ENCODE measurements at places on chromosomes 1 and 21.

DNA sequence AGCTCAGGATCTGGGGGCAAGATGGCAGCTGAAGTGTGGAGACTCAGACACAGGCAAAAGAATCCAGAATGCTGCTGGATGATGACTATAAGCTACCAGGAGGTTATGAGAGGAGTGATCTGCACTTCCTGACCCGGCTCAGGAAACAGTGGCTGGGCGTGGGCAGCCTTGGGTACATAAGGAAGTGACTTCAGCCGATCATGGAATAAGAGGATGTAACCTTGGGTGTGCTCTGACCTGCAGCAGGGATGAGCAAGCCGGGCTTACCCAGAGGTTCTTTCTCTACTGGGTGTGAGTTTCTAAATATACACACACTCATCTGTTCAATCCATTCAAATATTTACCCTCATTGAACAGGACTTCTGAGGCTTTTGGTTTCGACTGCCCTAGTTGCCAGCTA is 62.7 kb downstream of the CD34 start:
- no peak for DNase-seq

GRCh38 chr1:150765296-150765976 is at the start of gene CTSS:
Gene CTSS (minus strand): TSS chr1:150765778. CDS start chr1:150764763, 1,015 bp downstream.
- DNase-seq, result peak; percentile 73

DNA sequence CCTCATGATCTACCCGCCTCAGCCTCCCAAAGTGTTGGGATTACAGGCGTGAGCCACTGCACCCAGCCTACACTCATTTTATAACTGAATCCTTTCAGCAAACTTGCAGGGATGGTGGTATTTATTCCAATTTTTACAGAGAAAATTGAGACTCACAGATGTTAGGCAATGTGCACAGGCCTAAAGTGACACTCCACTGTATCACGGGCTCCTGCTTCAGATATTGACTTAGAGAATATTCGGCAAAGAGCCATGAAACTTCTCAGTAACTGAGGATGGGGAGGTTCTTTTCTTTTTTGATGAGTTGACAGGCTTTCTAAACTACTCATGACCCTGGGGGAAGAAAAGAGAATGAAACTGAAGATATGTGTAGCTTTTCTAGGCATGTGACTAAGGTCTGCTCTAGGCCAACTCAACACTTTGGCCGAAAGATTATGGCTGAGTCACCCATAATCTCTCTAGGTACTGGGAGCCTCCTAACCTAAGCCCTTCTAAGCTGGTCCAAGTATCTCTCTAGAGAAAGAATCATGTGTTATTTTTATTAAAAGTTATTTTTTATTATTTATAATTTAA is 19.9 kb upstream of the PTCH2 start:
- no peak for DNase-seq

DNA sequence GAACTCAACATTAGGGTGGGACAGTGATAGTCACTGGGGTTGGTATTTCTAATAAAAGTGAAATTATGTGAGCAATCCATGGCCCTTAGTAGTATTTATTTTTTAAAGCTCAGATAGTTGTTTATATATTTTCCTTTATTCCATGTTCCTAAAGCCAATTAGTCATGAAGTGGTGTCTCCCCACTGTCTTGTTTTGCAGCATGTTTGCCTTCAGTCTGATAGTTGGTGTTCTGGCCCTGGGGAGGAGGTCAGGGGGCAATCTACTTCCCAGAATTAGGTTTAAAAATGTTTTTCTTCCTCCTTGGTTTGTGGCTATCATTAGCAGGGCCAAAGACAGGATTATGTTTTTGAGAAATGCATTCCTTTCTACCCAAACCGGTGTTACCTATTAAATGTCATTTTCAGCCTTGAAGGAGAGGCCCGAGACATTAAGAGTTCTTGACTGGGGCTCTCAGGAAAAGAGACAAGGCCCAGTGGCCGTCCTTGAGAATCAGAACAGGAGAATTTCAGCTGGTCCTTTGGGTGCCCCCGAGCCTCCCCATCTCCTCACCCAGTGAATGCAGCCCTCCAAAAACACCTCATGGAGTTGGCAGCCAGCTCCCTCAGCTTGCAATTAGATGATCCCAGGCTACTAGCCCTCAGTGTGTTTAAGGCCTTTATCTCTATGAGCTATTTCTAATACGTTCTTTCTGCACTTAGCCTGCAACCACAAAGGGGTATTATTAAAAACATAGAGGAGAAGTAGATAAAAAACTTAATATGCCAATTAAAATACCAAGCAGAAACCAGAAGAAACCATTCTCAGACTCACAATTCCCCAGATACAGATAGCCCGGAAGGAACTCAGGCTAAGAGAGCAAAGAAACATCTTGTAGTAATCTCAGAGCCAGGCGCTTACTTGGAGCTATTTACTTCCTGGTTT is 71.3 kb upstream of the NGF start:
- no peak for DNase-seq

DNA sequence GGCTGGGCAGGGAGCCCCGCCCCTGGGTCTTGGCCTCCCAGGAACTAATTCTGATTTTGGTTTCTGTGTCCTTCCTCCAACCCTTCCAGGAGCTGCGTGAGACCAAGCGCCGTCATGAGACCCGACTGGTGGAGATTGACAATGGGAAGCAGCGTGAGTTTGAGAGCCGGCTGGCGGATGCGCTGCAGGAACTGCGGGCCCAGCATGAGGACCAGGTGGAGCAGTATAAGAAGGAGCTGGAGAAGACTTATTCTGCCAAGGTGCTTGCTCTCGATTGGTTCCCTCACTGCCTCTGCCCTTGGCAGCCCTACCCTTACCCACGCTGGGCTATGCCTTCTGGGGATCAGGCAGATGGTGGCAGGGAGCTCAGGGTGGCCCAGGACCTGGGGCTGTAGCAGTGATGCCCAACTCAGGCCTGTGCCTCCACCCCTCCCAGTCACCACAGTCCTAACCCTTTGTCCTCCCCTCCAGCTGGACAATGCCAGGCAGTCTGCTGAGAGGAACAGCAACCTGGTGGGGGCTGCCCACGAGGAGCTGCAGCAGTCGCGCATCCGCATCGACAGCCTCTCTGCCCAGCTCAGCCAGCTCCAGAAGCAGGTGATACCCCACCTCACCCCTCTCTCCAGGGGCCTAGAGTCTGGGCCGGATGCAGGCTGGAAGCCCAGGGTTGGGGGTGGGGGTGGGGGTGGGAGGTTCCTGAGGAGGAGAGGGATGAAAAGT is 18.5 kb upstream of the SEMA4A start:
- no peak for DNase-seq

DNA sequence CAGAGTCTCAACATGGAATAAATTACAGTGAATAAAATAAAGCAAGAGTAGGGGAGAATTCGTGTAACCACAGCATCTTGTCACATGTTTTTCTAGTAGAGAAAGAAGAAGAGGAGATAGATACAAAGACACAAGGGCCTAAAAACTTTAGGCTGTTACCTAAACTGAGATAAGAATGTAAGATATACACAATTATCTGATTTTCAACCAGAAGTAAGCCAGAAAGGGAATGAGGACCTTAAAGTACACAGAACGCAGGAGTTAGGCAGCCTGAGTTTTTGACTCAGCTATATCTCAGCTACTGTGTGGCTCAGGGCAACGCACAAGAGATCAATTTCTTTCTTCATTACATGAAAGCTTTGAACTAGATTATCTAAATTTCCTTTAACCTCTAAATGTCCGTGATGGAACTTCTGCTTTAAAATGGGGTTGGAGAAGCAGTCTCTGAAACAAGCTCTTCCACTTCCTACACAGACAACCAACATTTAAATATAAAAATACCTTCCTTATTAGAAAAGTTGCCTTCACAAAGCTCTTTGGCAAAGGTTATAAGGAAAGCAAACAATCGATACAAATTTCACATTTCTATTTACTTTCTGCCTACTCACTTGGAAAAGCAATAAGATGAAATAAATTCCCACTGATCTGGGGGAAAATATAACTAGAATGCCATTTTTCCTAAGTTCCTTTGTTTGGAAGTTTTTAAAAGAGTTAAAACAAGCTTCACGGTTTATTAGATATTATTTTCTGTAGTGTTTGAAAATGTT is 5.2 kb upstream of the RGS13 start:
- DNase-seq, result no peak

DNA sequence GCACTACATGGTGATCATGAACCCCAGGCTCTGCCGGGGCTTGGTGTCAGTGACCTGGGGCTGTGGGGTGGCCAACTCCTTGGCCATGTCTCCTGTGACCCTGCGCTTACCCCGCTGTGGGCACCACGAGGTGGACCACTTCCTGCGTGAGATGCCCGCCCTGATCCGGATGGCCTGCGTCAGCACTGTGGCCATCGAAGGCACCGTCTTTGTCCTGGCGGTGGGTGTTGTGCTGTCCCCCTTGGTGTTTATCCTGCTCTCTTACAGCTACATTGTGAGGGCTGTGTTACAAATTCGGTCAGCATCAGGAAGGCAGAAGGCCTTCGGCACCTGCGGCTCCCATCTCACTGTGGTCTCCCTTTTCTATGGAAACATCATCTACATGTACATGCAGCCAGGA is 589 bp downstream of the OR2W3 start:
- DNase-seq, result no peak

DNA sequence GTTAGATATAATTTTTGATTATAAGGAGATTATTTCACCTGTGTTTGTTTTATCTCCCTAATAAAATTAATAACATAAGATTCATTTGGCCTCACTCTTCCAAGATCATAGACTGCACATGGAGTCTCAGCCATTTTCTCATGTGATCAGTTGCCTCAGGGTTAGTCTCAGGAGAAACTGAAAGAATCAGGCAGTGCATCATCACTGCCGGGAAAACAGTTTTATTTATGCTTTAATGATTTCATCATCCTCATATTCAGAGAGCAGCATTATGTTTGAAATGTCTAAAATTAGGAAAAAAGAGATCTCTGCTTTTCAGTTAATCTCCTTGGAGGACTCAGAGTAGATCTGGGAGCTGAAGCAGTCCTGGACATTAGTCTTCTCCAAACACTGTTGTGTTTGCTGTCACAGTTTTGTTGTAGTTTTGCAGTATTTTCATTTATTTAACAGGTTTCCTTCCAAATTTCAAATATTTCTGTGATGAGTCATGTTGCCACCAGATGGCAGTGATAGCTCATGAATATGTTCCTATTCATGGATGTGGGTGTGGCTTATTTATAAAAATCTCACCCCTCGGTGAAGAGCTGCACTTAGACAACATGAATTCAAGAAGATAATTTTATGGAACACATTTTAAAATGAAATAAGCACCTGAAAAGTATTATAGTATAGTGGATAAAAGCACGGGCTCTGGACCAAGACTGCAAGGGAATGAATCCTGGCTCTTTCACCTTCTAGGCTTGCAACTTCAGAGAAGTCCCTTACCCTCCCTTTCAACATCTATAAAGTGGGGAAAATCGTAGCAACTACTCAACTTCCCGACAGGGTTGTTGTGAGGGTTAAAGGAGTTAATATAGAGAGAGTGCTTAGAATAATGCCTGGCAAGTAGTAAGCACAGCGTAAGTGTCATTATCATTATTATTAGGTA is 31.2 kb downstream of the CHD1L start:
- DNase-seq, result peak; percentile 71

- DNase-seq, result peak; percentile 63
Measured at GRCh38 chr21:36028127-36029069, 31.9 kb downstream of the SETD4 start.

DNA sequence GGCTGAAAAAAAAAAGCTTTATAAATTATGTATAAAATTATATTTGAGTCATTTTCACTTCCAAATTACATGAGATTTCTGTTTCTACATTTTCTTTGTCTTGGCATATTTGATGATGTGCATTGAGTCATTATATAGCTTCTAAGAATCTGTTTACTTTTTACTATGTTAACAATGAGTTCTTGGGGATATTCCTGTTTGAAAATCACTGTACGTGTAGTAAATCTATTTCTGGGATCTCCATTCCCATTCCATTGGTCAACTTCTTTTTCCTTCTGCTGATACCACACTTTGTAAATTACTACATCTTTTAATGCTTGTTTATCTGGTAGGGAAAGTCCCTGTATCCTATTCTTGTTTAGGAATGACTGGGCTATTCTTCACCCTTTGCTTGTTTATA is 43.6 kb downstream of the TNFRSF9 start:
- DNase-seq, result no peak

DNA sequence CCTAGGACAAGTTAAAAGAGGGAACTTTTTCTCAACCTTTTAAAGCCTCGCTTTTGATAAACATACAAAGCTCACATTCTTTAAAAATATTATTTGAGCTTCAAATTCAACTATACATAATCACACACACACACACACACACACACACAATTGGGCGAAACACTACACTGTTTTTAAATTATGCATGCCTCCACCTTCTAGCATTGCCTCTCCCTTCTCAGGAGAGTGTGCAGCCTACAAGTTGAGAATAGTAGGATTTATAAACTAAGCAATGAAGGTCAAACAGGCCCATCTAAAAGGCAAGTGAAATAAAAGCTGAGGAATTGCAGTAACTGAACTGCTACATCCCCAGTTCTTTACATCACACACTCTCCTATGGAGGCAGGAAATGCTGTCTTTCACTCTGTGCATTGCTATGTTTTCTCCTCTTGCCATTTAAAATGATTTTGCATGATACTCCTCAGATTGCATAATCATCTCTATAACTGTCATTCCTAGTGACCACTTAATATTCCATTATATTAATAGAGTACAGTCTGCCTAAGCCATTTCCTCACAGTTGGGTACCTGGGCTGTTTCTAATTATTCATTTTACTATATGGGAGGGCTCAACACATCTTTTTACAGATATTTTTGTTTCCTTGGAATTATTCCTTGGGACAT is 92.5 kb upstream of the KCNE2 start:
- DNase-seq, result no peak

GRCh38 chr1:31745096-31745945 is 18.8 kb downstream of the ADGRB2 start:
- peak; percentile 56 for DNase-seq

DNA sequence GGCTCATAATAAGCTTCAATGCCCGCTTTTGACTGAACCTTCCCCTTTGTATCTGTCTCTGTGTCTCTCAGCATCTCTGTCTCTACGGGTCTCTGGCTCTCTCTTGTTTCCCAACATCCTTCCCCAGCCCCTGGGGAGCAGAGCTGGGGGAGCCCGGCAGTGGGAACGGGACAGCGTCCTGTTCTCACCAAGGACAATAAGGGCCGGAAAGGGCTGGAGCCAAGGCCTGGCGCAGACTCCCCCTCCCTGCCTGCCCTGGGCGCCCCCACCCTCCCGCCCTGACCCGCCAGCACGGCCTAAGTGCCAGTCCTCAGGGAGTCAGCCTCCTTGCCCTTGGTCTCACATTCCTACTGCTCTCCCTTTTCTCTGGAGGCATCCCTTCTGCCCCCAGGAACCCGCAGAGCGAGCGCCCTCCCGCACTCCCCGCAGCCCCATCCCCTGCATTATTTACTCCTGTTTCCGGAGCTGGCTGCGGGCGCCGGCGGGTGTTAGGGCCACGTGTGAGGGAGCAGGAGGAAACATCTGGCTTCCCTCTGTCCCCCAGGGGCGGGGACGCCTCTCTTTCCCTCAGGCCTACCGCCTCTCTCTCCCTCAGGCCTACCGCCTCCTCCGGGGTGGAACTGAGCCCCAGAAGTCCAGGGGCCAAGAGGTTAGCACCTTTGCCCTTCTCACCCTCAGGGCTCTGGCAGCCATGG is 6.5 kb downstream of the KRTCAP2 start:
- DNase-seq, result peak; percentile 50

GRCh38 chr1:63797056-63797726 is 23.4 kb downstream of the ROR1 start:
- DNase-seq, result no peak
